ENCODE measurements at places on chromosomes 11 and 22. TPM values are rescaled to one million over a fixed set of nuclear protein-coding genes. Genes with fewer than 3 reads are reported as not detected.

OLFML1 gene
- not detected for total RNA-seq

ALG12 gene
- 13.8 TPM for total RNA-seq

OR4D5 gene
- not detected for total RNA-seq

LAYN gene
- 6.4 TPM for total RNA-seq
